ENCODE measurements at places on chromosomes 1 and 21.

GRCh38 chr1:185907246-185907645, 173.1 kb downstream of the HMCN1 start:
- DNase-seq: no peak

DNA sequence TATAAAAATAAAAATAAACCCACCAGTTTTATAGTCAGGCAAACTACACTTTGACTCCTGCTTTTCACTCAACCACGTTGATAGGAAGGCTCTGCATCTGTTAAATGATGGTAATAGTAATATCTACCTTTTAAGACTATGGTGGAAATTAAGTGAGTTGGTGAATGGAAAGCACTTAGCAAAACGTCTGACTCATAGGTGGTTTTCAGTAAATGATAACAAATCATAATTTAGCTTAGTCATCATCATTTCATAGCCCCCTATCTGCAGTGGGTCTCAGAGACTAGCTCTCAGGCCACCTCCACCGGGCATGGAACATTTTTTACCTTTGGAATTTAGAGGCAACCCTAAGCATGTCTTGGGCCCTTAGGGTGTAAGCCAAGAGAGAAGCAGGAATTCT, 160.0 kb downstream of the PDE4B start:
- no peak for DNase-seq

DNA sequence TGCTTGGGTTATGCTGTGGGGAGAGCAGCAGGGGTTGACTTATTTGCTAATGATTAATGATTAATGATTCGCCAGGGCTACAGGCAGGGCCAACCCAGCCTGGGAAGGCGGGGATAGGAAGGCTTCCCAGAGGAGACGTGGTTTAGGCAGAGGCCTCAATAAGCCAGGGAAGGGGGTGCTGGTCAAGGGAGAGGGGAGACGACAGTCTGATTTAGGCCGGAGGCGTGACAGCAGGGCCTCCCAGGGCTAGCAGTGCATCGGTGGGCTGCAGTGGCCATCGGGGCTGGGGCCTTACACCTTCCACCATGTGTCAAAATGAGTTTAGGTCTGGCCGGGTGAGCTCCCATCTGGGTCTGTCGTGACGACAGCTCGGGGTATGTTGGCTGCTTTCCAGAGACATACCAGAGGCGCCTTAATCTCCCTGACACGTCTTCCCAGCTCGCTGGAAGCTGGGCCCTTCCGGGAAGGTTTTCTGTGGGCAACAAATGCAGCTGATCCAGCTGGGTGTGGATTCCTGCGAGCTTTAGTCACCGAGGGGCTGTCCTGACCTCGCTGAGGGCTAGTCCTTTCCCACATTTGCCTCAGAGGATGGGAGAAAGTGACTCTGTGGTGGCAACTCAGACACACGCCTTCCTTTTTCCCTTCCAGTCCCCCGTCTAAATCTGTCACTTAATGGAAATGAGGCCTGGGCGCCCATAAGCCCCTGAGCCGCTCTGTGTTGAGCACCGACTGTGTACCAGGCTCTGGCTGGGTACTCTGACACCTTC, 3.7 kb upstream of the SLC1A7 start:
- DNase-seq: no peak

- no peak for DNase-seq
These were observed 18.1 kb downstream of the ITSN1 start for GRCh38 chr21:33660406-33660805.

- DNase-seq: no peak
These were observed 2.7 kb downstream of the PPFIA4 start for GRCh38 chr1:203028784-203029553.

- no peak for DNase-seq
These were observed 10.9 kb downstream of the BTBD19 start for GRCh38 chr1:44819196-44819607.

DNA sequence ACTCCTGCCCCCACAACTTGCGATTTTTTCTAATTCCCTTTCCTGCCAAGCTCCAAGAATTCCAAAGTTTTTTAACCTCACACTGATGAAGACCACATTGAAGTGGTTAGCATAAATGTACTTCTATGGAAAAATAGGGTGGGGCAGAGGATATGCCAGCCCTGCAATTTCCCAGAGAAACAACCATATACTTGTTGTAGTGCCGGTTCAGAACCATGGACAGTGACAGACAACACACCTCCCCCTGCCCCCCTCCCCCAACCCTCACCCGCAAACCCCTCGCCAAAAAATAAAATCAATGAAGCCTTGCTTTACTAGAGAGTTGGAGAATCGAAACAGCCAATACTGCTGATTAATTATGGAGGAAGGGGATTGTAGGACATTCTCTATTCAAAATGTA, 109.5 kb upstream of the GRIK3 start:
- no peak for DNase-seq

GRCh38 chr21:25867061-25867460, 132.3 kb downstream of the GABPA start:
- DNase-seq: no peak

- peak; percentile 57 for DNase-seq
These were observed 4.5 kb downstream of the ADARB1 start for GRCh38 chr21:45078877-45079281.

DNA sequence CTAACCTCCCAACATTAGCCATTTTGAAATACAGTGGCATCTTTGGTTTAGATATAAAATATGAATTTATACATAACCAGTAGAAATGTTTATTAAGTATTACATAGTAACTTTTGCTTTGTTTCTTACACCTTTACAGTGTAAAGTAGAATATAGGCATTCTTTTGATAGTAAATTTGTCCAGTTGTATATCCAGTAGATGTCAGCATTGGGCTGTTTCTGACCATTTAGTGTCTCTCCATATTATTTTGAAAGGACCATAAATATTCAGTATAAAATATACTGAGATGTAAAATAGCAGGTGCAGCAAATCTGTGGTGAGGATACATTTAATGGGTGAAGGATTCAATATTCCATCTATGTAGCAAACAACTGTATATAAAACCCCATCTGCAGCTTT, 115.8 kb upstream of the ZRANB2 start:
- DNase-seq: no peak

DNA sequence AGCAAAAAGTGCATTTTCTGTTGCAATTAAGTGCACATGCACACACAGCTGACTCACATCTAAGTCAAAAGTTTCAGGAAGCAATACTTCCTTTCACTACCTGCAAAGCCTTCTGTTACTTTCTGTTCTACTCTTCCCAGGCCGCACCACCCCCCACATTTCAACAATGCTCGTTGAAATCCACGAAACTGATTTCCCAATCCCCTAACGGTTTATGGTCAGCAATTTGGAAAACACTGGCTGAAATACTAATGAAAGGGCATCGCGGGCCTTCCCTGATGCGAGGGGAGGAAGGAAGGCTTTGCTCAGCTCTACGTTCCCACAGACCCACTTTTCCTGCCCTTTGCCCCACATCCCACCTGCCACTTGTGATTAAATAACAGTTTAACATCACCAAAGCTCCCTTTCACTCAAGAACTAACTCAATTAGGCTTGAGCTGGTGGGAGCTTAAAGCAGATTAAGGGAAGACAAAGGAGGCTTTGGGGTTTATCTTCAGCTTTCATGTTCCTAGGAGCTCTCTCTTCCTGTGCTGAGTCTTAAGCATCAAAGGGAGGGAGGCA, 243.2 kb upstream of the RAB4A start:
- DNase-seq: no peak
